Right renal pelvis (tissue), 4 donors: ENCODE measurements at places on chromosomes 7 and 10. TPM values are rescaled to one million over a fixed set of nuclear protein-coding genes. Genes with fewer than 3 reads are reported as not detected.

GRCh38 chr7:148402159-148402558, 188.4 kb upstream of the C7orf33 start:
- DNase-seq = no peak

GRCh38 chr10:20147684-20148083, 331.5 kb downstream of the PLXDC2 start:
- DNase-seq = no peak

- no peak for DNase-seq
These were observed 128.5 kb upstream of the PRR15 start for GRCh38 chr7:29435167-29435566.

DNA sequence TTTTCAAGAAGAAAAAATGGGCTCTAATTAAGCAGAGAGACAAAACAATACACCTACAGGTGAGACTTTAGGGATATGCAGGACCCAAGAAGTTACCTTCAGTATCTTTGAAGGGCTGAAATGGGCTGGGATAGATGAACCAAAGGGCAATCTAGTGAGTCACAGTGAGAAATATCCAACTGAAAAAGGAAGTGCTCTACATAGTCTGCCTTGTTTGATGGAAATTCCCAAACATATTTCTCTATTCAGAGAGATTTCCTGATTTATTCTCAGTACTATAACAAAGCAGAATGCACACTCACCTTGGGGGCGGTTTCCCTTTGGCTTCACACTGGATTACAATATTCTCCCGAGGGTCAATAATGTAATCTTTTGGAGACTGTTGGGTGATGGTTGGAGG, 104.1 kb upstream of the LAMB4 start:
- no peak for DNase-seq

DNA sequence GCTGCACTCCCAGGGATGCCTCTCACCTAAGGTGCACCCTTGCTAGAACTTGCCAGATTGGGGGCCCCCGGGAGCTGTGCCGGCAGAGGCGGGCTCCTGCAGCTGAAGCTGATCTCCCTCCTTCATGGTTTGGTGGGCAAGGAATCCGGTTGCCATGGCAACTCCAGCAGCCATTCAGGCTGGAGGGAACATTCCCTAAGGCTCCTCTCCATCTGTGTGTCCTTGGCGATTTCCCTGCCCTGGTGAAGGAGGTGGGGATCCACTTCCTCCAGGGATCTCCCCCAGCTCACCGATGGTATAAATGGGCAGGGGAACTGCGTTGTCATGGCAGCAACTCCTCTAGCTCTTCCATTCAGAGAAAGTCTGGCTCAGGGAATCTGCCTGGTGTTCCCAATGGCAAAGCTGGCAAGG, 49.6 kb upstream of the GPR158 start:
- peak; percentile 45 for DNase-seq

- DNase-seq = no peak
These were observed 56.7 kb downstream of the LHPP start for GRCh38 chr10:124518366-124518765.

- no peak for DNase-seq
These were observed 1.7 kb upstream of the NEURL1 start for GRCh38 chr10:103491729-103492364.

DNA sequence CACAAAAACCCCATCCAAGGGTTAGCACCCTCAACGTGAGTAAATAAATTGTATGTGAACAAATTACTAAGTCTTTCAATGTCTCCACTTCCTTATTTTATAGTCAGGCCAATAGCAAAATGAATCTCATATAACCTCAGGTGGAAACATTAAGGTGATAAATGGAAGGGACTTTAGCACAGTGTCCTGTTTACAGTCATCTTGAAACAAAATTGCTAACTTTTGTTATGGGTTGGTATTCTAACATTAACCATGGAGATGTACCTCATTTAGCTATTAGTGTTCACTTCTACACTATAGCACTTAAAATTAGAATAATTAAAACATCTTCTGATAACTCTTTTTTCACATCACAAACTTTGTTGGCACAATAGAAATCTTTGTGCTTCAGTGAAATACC, 255.8 kb upstream of the CNTNAP2 start:
- DNase-seq = no peak

GRCh38 chr7:101216001-101216859, 1.2 kb downstream of the PLOD3 start:
- DNase-seq = no peak

DNA sequence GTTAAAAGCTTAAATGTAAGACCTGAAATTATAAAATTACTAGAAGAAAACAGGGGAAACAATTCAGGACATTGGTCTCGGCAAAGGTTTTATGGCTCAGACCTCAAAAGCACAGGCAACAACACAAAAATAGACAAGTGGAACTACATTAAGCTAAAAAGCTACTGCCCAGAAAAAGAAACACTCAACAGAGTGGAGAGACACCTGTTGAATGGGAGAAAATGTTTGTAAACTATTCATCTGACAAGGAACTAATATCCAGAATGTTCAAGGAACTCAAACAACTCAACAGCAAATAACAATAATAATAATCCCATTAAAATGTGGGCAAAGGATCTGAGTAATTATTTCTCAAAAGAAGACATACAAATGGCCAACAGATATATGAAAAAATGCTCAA, 170.4 kb downstream of the FRMD4A start:
- no peak for DNase-seq

GRCh38 chr7:149283321-149283720, 21.3 kb downstream of the ZNF783 start:
- DNase-seq = no peak

GRCh38 chr7:108358553-108358952, 97.7 kb downstream of the NRCAM start:
- peak; percentile 22 for DNase-seq

DNA sequence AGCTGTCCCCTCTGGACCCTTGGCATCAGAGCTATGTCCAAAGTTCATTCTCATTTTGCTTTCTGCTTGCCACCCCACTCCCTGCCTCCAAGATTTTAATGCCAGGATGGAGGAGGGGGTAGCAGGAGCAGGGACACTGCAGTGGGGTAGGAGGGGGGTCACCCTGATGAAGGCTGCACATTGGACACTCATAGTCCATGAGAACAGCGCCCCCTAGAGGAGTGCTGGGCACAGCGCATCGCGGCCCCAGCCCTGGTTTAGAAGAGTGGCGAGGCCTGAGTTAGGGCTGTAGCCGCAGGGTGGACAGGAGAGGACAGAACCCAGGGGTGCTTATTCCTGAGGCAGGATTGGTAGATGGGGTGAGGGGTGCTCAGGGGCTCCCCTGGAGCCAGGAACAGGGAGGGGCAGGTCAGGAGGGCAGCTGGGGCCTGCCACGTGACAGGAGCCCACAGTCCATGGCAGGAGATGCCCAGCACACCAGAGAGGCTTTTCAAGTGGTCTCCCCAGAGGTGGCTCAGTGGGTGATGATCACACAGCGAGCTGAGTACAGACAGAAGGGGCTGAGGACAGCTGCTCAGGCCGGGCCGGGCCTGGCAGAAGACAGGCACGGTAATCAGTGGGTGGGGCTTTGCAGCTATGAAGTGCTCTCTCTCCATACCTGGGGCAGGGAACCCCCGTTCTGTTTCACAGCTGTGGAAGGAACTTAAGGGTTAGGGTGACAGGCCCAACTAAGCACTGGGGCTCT, 71.4 kb downstream of the NEURL1 start:
- DNase-seq = no peak

Gene NPVF
- not detected for polyA plus RNA-seq

Gene DEPP1
- 8.0 TPM for polyA plus RNA-seq

Gene LSM5
- 97.6 TPM for polyA plus RNA-seq

Gene PLCE1
- polyA plus RNA-seq = 33.2 TPM

Gene AKR1D1
- polyA plus RNA-seq = 0.07 TPM

Gene RAMP3
- polyA plus RNA-seq = 12.8 TPM

Gene BTBD16
- 0.66 TPM for polyA plus RNA-seq
